Stimulated activated naive B cell treated with anti-CD40 and anti-IgM and Interleukin-4, amounts not matched to agents 10 μg/mL and 1 μg/mL and 100 μg/mL, for 72 hours (primary cell): ENCODE measurements at places on chromosomes 4 and X.

DNA sequence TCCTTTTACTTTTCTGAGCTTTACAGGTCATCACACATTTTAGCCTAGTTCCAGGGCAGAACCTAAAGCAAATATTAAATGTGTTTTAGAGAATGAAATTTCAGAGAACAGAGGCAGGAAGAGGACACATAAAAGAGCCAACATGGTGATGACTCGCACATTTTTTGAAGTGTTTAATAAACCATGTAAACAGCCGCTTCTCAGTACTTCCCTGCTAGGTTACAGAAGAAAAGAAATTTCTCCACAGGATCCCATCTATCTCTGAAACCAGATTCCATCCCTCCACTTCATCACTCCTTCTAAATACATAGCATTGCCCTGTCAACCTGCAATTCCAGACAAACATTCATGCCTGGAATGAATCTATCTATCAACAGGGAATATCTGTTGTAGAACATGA is 949.5 kb upstream of the PCDH7 start:
- DNase-seq: no peak

- no peak for DNase-seq
These were observed 325.4 kb upstream of the SMIM31 start for GRCh38 chr4:164428561-164428960.

DNA sequence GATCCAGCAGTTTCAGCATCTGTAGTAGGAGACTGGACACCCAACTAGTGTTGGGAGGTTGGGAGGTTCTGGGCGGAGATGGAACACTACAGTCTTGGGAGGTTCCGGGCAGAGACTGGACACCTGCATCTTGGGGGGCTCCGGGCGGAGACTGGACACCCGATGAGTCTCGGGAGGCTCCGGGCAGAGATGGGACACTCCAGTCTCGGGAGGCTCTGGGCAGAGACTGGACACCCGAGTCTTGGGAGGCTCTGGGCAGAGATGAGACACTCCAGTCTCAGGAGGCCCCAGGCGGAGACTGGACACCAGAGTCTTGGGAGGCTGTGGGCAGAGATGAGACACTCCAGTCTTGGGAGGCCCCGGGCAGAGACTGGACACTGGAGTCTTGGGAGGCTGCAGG is 29.5 kb upstream of the LANCL3 start:
- DNase-seq: no peak

DNA sequence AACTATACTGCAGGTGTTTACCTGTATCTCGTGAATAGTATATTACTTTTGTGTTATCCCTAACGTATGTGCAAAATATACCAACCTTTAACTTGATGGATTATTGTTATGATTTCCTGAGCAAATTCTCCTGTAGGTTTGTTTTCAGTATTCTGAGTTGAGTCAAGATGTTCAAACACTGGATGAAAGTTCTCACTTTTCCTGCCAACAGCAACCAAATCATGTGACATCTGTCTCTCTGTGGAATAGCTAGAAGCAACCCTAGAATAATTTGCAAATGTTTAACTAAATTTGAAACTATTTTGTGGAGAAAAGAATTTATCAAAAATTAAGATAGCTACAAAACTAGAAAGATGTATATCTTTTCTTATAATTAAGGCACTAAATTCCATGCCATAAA is 35.6 kb downstream of the BCLAF3 start:
- DNase-seq: no peak

DNA sequence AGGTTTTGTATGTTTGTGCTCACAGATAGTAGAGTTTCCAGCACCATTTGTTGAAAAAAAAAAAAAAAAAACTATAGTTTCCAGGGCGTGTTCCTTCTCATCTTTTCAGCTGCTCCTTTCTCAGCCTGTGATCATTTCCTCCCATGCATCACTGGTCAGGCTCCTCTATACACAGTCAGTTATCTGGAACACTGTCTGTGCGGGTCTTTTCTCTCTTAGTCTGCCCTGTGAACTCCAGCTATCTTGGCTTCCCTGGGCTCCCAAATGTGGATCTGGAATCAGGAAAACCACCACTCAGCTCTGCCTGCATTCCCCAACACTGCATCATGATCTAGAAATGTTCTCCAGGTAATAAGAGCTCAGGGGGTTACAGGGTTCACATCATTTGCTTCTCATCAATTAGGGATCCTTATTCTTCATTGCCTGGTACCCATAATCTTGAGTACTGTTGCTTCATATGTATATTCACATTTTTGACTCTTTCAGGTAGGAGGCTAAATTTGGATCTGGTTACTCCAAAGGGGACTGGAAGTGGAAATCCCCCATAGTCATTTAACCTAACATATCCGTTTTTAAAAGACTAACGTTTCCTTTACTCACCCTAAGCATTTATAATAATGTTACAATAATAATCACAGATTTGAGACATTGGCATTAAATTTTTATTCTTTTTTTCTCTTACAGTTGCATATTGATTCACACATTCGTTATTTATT is 221.8 kb upstream of the KLF3 start:
- no peak for DNase-seq

- DNase-seq: no peak
These were observed 28.4 kb upstream of the CXCL8 start for GRCh38 chr4:73711989-73712388.

DNA sequence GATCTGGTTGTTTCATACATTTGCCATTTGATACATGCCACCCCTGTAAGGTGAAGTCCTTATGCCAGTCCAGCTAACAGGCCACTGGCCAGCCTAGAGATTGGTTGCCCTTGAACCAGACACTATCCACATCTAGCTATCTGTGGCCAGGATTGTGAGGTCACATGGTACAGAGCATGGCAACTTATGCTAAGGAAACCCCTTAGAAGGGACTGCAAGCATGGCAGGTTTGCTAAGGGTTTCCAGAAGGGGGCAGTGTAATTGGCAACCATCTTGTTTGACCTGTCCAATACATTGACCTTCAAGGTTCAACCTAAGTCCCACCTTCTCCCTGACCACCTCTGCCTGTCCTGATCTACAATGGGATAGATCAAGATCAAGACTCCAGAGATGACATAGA is 47.5 kb downstream of the SMC1A start:
- DNase-seq: no peak

- DNase-seq: no peak
These were observed 9.9 kb upstream of the PITX2 start for GRCh38 chr4:110632506-110633357.

DNA sequence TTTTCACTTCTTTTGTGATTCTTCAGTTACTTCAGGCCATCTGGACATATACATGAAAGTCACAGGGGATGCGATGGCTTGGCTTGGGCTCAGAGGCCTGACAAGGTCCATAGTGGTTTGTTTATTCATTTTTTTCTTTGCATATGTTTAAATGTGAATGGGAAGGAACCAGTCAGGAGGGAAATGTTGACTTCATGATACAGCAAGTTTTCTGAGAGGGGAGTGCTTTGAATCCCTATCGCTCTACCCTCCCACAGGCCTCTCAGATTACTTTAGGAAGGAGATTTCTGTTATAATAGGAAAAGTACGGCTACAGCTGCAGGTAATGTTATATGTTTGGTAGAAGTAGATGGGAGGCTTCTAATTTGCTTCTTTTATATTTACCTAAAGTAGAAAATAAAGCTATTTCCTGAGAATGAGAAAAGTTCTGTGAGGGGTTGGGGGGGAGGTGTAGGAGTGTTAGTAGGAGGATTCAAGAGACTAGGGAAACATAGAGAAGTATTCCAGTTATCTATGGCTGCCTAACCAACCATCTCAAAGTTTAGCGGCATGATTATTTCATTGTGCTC is 322.9 kb downstream of the RAPGEF2 start:
- DNase-seq: no peak
